ENCODE measurements at places on chromosomes 12 and 14.
A peak's percentile ranks its signal among the peaks of the same experiment; 100 is the strongest.

GRCh38 chr12:9719790-9720189, 13.1 kb downstream of the CLECL1 start:
- DNase-seq, result no peak

DNA sequence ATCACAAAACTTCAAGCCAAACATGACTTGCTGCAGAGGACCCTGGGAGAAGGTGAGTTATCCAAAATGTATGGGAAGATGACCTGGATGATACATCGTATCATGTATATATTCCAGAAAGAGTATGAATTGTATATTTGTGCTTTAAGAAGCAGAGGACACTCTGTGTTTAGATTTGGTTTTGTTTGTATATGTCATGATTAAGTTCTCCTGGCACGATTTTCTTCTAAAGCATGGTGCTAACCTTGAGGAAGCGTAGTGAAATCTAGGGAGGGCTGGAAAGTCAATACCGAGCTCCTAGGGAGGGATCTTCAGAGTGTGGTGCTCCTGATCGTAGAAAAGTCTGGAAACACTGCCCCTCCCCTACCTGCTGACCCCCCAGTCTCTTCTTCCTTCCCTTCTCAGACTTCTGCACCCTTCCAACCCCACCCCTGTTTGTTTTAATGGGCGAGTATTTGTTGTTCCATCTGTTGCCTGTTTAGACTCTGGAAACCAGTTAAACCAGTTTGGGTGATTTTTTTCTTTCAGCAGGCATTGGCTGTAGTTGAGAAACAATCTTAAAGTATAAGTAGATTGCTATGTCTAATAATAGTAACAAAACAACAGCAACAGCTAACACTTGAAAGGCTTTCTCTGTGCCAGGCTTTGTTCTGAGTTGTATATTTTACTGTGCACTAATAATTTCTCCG, 141.6 kb downstream of the KICS2 start:
- DNase-seq, result no peak

DNA sequence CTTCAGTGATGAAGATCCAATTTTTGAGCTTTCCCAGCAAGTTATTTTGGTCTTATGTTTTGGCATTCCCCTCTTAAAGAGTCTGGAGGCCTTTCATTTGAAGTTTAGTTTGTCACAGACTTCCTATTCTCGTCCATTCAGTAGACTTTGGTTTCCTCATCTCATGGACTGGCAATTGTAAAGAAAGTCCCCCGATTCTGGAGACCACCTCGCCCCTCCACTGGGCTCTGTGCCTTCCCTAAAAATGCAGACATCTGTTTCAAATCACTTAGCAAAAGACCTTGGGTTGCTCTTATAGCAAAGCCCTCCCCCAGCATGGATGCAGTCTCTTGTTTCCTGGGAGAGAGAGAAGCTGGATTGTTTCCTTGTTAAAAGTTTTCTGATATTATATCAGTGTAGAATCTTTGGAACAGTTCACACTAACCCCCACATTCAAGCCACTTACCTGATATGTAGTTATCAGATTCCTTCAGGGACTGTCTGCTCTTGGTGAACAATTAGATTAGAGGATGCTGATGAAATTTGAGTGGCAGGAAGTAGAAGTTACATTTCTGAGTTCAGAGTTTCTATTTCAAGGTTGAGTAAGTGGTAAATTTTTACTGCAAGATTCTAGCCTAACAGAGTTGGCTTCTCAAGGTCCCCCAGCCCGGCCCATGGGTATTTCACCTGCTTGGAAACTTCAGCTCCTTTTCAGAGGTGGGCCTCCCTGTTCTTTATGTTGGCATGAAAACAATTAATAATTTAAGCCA, 56.3 kb downstream of the PLXNC1 start:
- no peak for DNase-seq

- no peak for DNase-seq
These were observed 142.0 kb downstream of the ETNK1 start for GRCh38 chr12:22766911-22767420.

DNA sequence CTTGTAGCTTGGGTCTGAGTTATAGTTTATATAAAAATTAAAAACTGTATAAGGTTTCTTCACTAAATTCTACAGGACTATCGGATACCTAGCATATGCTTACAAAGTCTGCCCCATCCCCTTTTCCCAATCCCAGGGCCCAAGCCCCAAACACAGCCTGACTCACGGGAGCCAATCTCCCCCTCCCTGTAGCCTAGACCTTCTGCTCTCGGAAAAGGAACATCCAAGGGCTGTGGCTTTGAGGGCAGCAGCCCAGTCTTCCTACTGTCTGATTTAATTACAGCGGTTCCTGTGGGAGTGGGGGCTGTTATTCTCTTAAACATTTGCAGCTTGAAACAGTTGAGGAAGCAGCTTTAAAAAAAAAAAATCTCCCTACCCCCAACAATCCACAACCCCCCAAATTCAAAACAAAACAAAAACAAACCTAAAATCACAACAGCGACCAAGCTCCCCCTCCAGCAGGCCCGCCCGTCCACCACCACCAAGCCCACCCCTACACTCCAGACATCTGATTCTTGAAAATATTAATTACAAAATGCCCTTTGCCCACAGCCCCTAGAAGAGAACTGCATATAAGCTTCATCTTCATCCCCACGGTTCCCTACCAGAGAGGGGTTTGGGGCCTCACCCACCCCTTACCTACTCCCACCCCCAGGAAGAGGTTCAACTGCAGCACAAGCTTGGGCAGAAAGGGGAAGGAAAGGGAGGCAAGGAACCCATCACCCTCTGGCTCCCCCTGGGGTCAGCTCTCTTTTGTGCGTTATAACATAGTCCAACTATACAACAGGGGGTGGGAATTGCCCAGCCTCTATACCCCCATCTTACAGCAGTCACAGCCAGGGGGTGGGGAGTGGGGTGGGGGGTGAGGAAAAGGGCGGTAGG, 1.1 kb upstream of the PRKAG1 start:
- DNase-seq, result no peak

DNA sequence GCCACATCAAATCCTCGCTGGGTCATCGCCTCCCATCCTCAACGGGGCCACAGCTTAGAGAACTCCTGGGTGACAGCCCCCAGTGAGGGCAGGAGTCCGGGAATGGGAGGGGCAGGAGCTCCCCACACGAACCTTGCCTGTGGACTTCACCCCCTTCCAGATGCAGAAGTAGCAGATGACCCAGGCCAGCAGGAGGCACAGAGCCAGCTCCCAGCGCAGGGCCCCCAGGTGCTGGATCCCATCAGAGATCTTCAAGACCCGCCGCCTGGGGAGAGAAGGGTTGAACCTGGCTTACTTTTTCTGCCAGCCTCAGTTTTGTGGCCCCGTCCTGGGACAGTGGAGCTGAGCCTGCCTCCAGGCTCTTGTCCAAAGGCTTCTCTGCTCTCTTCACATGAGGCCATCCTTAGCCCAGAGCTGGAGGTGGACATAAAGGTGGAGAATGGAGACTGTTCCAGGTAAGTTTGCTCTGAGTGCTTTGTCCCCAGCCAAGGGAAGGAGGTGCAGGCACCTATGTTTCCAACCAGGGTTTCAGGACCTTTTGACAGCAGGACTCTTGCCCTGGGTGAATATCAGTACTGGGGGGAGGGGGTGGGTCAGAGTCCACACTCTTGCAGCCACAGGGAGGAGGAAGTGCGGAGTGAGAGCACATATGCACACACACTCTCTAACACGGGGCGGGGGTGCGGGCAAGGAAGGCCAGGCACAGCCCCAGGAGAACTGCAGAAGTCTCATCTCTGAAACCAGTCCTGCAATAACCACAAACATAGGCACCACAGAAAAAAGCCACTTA, 23.3 kb upstream of the SLC6A12 start:
- peak; percentile 64 for DNase-seq

- DNase-seq, result peak; percentile 64
These were observed 65.3 kb downstream of the IFT43 start for GRCh38 chr14:76050797-76051392.

DNA sequence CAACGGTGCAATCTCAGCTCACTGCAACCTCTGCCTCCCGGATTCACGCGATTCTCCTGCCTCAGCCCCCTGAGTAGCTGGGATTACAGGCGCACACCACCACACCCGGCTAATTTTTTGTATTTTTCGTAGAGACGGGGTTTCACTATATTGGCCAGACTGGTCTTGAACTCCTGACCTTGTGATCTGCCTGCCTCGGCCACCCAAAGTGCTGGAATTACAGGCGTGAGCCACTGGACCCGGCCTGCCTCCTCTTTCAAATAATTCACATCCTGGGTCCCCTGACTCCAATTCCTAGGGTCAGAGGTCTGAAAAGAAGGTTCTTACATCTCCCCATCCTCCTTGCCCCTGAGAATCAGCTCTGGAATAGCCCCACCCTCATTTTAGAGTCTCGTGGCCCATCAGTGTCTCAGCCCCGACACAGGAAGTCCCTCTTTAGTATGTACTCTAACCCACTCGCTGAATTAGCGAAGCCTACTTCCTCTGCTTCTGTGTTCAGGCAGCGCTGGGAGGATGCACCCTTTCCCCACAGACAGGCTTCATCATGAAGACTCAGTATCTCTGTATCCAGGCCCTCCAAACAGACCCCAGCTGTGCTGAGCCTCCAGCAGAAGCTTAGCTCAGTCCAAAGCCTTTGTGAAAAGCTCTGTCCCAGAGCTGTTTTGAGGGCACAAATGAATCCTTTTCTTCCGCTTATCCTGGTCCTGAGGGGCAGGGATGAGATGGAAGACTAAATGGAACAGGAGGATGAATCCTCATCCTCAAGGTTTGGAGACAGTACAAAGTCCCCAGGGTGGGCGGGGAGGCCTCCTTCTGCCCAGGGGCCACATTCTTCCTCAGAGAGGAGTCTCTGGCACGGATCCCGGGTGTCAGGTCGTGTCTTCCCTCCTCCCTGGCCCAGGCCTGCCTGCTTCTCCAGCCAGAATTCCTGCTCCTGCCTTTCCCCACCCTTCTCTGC, 3.5 kb downstream of the LPAR5 start:
- DNase-seq, result peak; percentile 34

- DNase-seq, result no peak
These were observed 55.4 kb downstream of the SLCO1B3 start for GRCh38 chr12:20865873-20866272.

DNA sequence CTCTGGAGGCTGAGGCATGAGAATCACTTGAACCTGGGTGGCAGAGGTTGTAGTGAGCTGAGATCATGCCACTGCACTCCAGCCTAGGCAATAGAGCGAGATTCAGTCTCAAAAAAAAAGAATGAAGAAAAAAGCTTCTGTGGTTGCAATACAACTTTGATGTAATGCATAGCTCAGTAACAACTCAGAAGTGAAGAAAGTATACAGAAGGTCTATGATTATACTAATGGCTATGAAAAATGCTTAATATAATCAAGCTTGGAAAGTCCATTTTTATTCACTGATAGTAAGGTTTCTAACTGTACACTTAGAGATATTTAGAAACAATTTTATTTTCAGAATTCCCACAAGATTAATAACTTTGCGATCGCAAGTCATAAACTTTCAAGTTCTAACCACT, 88.2 kb upstream of the FRMD6 start:
- no peak for DNase-seq

DNA sequence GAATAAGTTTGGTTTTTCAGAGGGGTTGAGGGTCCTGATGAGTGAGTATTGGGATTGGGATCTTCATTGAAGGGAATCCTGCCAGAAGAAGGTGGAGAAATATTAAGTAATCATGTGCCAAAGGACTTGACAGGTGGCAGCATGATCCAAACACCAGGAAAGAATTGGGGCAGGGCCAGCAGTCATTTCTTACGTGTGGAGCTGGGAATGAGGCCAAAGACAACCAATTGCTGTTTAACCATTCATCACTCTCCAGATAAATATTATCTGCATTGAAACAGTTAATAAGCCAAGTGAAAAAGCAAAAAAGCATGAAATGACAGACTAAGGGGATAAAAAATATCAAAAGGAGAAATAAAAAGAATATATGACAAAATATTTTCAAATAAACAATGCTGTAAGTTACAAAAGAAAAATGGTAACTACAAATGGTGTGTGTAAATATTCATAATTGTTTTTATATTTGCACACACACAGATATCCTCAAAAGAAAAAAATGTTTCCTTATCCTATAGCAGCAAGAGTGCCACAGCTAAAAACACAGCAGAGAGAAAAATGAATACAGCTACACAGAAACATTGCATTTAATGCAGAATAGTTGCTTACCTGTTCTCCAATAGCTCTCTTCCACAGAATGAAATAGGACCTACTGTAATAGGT, 26.2 kb downstream of the C2CD5 start:
- DNase-seq, result no peak

GRCh38 chr12:108825201-108825950, 32.0 kb downstream of the SSH1 start:
- no peak for DNase-seq

- no peak for DNase-seq
These were observed 3.9 kb downstream of the CEBPE start for GRCh38 chr14:23115039-23115731.

- peak; percentile 77 for DNase-seq
These were observed 796 bp downstream of the YAF2 start for GRCh38 chr12:42237052-42237852.

GRCh38 chr12:113155060-113155459, 5.5 kb downstream of the CFAP73 start:
- no peak for DNase-seq

GRCh38 chr12:41250748-41251147, 62.6 kb downstream of the PDZRN4 start:
- no peak for DNase-seq

GRCh38 chr14:51612449-51612848, 39.3 kb upstream of the FRMD6 start:
- DNase-seq, result no peak

GRCh38 chr14:29636870-29637269, 290.8 kb downstream of the PRKD1 start:
- DNase-seq, result no peak

DNA sequence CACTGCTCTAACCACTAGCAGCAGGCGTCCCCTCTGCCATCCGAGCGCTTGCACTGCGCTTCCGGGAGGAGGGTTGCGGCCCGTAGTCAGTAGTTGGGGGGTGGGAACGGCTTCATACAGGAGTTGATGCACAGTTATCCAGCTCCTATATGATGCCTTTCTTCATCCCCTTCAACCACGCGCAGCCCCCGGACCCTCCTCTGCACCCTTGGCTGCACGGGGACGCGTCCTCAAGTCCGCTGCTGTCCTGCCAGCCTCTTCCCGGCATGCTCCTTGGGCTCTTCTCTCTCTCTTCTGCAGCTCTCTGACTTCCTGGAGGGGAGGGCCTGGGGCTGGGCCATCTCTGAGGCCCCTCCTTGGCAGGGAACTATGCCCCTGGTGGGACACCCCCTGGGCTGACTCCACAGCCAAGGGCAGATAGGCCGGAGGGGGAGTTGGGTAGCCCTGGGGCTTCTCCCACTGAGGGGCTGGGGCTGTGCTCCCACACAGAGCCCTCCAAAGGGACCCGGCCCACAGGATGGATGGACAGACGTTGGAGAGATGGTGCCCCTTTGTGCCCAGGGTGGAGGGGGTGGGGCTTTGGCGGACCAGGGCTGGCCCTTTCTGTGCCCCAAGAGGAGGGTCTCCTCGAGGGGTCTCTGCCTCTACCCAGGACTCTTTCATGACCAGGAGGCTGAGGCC, 29.0 kb downstream of the RTL1 start:
- DNase-seq, result no peak

GRCh38 chr12:82655751-82656150, 31.0 kb upstream of the TMTC2 start:
- no peak for DNase-seq

GRCh38 chr14:57732463-57733285, 133.2 kb downstream of the SLC35F4 start:
- DNase-seq, result no peak

- no peak for DNase-seq
These were observed 53.1 kb downstream of the ZFYVE26 start for GRCh38 chr14:67763158-67763822.

GRCh38 chr12:6943722-6944380, at the start of the genes C12orf57 and RNU7-1:
C12orf57 (plus strand) TSS chr12:6944022; CDS start chr12:6944122, 100 bp downstream.
RNU7-1 (plus strand) TSS chr12:6943816.
- DNase-seq, result peak; percentile 73

Measured in liver (tissue), 10 donors.